ENCODE measurements at places on chromosomes 5 and 9. TPM values are rescaled to one million over a fixed set of nuclear protein-coding genes. Genes with fewer than 3 reads are reported as not detected.

The GFI1B gene
- total RNA-seq: not detected

The GTF2H2 gene
- 13.1 TPM for total RNA-seq

The RETREG1 gene
- total RNA-seq: 0.14 TPM

The NUTM2F gene
- not detected for total RNA-seq

The PCDHGA5 gene
- total RNA-seq: 0.40 TPM

The SLCO6A1 gene
- total RNA-seq: not detected

The CDKN2A gene
- total RNA-seq: 2.0 TPM

The MLANA gene
- total RNA-seq: not detected

The MARVELD2 gene
- 4.7 TPM for total RNA-seq

The FYB1 gene
- not detected for total RNA-seq

The FOXI1 gene
- total RNA-seq: not detected

The IQGAP2 gene
- total RNA-seq: 8.3 TPM

The C9orf153 gene
- total RNA-seq: 0.07 TPM

The OTP gene
- not detected for total RNA-seq

The OR1N2 gene
- not detected for total RNA-seq

The TXNDC8 gene
- not detected for total RNA-seq

The CNTNAP3B gene
- 202 TPM for total RNA-seq

The S1PR3 gene
- total RNA-seq: 22.4 TPM

The GABRA1 gene
- not detected for total RNA-seq

Data from pulmonary artery endothelial cell (primary cell).